NCI-H774 (cell line): ENCODE measurements at places on chromosomes 5 and 9.
A peak's percentile ranks its signal among the peaks of the same experiment; 100 is the strongest.

GRCh38 chr9:125346080-125346732 is 84.6 kb downstream of the GAPVD1 start:
- no peak for DNase-seq

DNA sequence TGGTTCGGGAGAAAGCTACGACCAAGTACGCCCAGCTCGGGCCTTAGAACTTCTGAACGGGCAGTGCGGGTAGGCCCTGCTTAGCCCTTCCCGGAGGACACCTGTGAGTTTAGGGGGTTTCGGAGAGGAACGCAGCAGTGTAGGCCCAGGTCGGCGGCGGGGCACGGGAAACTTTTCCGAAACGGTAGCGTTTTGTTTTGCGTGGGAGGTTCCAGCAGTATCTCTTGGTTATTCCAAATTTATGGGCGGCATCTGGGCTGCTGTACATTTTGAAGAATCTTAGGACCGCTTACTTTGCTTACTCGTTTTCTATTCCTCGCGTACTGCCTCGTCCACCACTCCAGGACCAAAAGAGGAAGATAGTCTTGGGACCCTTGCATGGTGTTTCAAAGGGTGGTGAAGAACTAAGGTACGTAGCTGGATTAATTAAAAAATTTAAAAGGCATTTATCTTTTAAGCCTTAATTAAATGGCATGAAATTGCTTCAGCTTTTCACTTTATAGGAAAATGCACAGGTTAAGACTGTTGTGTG is 492 bp downstream of the TENT2 start:
- DNase-seq, result no peak

DNA sequence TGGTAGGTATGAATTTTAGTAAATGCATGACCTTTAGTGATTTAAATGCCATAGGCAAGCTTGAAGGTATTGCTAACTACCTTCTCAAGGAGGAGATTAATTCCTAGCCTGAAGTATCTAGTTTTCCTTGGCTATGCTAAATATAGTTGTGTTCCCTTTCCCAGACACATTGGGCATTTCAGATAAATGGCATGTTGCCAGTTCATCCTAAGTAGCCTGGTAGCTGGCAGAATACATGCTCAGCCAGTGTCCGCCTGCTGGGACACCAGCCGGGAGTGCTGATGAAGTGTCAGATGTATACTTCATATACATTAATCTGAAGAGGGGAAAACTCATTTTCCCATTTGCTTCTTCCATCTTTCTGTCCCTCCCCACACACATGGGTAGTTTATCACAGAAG is 196.9 kb downstream of the MAST4 start:
- DNase-seq, result no peak

- DNase-seq, result no peak
Observed at GRCh38 chr5:120538149-120538548, 74.0 kb downstream of the PRR16 start.

- no peak for DNase-seq
Observed at GRCh38 chr5:29229461-29229860, 1964.0 kb upstream of the CDH6 start.

GRCh38 chr5:115313052-115313451 is 16.6 kb upstream of the CCDC112 start:
- DNase-seq, result no peak

DNA sequence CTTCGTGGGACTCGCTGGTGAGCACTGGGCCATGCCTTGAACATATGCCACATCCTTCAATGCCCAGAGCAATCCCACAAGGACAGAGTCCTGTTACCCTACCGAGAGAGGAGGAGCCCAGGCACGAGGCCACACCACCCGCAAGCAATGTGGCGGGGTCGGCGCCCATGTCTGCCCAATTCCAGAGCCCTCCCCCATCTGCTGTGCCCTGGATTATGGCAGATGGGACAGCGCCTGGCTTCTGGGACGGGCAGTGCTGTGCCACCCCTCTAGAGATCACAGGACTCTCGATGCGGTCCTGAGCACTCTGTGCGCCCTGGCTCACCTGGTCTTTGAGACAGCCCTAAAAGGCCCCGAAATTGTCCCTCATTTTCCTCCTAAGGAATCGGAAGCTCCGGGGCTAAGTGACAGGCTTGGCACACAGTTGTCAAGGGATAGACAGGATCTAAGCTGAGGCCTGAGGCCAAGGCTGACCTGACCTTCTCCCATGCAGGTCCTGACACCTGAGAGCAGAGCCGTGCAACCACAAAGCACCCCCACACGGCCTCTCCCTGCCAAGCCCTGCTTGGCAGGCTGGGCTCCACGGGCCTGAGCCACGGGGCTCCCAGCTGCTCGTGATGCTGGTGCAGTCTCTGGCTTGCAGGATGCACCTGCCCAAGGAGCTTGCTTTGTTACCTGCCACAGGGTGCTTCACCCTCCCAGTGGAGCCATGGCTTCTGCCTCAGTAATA is 48.8 kb downstream of the PRRT1B start:
- no peak for DNase-seq

GRCh38 chr5:74096325-74096724 is 470.3 kb downstream of the ARHGEF28 start:
- DNase-seq, result no peak

DNA sequence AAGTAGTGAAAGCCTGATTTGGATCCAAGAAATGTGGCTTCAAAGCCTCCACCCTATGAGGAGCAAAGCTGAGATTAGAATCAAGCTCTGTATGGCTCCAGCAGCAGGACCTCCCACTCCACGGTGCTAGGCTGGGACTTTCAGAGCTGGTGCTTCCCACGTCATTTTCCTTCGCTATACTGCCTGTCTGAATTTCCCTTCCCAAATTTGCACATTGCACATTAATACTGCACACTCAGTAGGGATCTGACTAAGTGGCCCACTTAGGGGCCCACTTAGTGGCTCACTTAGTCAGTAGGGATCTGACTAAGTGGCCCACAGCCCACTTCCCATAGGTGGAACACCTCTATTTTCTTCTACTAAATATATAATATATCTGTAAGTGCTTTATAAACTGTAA is 14.1 kb upstream of the SPDL1 start:
- DNase-seq, result no peak

DNA sequence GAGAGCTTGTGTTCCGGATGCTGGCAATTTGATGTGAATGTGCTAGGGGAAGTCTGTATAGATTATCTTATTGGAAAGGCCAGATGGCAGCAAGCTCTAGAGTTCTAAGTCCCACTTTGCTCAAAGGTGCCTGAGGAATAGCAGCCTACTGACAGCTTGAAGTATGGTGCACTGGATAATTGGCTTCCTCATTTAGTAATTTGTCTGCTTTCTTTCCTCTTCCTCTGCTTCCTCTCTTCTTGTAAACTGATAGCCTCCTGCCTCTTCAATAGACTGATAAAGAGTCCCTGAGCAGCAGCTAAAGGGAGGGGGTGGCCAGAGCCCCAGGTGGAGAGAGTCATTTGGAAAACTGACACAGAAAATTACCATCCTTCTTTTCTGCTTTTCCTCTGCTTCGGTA is 177.3 kb downstream of the FGF1 start:
- DNase-seq, result no peak

GRCh38 chr5:168011096-168011495 is 280.3 kb upstream of the WWC1 start:
- DNase-seq, result no peak

DNA sequence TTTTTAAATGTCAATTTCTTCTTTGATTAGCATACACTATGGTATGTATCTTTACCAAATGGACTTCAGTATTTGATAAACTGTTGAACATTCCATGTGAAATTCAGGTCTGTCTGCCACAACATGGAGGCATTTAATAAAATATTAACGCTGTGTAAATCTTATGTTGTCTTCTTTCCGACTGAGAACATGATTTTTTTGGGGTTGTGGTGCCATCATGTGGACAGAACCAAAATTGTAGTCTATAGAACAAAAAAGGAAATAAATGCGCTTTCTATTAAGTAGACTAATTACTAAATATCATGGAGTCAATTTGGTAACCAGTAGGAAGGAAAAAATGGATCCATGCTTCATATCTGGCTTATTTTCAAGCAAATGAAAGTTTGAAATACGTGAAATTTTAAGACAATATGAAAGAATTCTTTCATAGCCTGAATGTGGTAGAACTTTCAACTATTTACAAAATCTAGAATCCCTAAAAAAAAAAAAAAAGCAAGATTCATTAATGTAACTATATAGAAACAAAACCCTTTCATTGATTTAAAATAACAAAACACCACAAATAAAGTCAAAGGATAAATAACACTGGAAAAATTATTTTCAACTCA is 2.8 kb upstream of the PLK2 start:
- DNase-seq, result peak; percentile 57

DNA sequence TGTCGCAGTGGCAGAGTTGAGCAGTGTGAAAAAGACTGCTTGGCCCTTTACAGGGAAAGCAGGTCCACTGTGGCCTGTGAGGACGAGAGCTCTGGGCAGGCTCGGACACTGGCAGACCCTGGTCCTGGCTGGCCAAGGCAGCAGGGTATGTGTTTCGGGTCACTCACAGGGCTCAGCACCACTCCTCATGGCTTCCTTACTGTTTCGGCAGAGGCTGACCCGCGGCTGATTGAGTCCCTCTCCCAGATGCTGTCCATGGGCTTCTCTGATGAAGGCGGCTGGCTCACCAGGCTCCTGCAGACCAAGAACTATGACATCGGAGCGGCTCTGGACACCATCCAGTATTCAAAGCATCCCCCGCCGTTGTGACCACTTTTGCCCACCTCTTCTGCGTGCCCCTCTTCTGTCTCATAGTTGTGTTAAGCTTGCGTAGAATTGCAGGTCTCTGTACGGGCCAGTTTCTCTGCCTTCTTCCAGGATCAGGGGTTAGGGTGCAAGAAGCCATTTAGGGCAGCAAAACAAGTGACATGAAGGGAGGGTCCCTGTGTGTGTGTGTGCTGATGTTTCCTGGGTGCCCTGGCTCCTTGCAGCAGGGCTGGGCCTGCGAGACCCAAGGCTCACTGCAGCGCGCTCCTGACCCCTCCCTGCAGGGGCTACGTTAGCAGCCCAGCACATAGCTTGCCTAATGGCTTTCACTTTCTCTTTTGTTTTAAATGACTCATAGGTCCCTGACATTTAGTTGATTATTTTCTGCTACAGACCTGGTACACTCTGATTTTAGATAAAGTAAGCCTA is 15.7 kb downstream of the SQSTM1 start:
- DNase-seq, result no peak

DNA sequence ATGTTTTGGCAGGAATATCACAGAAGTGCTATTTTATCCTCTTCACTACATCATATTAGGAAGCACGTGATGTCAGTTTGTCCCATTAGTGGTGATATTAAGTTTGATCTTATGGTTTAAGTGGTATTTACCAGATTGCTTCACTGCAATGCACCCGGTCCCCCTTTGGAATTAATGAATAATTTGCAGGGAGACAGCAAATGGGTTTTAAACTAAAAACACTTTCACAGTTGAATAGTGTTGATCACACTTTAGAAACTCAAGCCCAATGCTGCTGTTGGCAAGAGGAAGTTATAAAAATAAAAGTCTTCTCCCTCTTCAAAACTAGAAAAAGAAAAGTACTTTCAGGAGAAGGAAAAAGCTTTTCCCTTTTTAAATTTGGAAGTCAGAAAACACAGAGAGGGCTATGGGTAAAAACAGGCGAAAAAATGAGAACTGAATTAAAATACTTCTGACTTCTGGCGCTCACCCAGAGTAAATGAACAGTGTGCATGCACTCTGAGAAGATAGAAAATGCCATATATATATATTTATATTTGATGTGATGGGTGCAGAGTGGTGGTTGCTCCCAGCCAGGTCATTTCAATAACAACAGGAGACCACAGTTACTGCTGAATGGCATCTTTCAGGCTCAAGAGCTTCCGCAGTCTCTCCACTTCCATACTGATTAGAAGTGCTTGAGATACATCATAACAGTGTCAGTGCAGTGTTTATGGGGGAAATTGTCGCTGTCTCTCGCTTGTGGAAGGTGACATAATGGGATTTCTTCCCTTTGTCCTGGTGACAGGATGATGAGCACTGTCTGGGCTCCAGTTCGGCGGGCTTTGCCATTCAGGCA is 278.0 kb downstream of the ZSWIM6 start:
- DNase-seq, result no peak

GRCh38 chr5:428754-429452 is 14.1 kb upstream of the EXOC3 start:
- no peak for DNase-seq

DNA sequence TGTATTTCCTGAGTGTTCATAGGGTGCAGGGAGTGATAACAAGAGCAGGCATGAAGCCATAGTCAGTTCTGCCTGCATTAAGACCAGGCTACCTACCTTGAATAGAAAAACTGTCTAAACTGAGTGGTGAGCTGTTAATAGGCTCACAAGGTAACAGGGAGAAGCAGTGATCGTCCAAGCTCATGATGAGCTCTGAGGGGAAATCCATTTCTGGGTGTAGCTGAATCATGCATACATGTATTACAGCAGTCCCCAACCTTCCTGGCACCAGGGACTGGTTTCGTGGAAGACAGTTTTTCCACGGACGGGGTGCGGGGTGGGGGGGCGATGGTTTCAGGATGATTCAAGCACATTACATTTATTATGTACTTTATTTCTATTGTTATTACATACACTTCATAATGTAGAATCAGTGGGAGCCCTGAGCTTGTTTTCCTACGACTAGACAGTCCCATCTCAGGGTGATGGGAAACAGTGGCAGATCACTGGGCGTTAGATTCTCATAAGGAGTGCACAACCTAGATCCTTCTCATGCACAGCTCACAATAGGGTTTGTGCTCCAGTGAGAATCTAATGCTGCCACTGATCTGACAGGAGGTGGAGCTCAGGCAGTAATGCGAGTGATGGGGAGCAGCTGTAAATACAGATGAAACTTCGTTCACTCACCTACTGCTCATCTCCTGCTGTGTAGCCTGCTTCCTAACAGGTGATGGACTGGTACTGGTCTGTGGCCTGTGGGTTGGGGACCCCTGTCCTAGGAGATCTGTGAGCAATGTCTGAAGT is 100.0 kb upstream of the IL6ST start:
- no peak for DNase-seq

- no peak for DNase-seq
Observed at GRCh38 chr9:135166565-135166964, 79.1 kb downstream of the OLFM1 start.

DNA sequence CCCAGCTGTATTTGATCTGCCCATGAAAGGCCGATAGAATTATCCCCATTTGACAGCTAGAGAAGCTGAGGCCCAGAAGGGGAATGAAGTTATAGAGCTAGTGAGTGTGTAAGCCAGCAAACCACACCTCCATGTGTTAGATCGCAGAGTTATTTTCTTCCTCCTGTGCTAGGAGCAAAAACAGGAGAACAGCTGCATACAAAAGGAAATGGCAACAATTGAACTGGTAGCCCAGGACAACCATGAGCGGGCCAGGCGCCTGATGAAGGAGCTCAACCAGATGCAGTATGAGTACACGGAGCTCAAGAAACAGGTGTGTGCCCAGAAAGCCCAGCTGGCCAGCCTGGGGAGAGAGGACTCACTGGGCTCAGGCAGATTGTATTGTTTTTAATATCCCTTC is 30.4 kb downstream of the RAB14 start:
- DNase-seq, result no peak

DNA sequence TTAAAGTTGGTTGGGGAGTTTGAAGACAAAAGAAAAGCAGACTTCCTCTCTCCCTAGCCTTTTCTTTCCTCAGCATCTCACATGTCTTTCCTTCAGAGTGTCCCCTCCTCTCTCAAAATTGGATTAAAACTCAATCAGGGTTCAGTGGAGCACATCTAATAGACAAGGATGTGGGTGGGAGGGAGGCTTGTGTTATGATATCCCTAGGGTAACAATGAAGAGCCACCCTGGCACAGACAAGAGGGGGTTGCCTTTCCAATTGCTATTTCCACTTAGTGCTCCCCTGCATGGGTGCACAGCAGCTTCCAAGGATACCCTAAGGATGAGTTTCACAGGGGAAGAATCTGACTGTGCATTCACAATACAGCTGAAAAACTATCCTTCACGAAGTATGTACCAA is 585.2 kb upstream of the C9orf72 start:
- DNase-seq, result no peak
